ENCODE measurements at places on chromosomes 6 and 20.

- DNase-seq = no peak
Observed at GRCh38 chr6:157640746-157641451, 182.1 kb upstream of the SNX9 start.

DNA sequence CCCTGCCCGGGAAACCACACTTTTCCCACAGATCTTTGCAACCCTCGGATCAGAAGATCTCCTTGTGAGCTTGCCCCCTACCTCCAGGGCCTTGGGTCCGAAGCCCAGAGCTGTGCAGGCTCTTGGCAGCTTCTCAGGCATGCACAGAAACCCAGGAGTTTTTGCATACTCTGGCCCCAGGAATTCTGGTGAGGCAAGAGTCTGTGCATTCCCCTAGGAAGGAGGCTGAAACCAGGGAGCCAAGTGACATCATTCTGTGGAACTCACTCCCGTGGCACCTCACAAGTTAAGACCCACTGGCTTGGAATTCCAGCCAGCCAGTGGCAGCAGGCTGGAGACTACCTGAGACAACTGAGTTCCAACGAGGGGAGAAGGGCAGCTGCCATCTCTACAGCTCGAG lies 100.1 kb downstream of the TNFRSF21 start:
- DNase-seq = no peak

GRCh38 chr6:121210943-121211342 lies 123.3 kb downstream of the TBC1D32 start:
- DNase-seq = no peak

- peak; percentile 66 for DNase-seq
Observed at GRCh38 chr6:5190507-5190906, 70.2 kb downstream of the LYRM4 start.

DNA sequence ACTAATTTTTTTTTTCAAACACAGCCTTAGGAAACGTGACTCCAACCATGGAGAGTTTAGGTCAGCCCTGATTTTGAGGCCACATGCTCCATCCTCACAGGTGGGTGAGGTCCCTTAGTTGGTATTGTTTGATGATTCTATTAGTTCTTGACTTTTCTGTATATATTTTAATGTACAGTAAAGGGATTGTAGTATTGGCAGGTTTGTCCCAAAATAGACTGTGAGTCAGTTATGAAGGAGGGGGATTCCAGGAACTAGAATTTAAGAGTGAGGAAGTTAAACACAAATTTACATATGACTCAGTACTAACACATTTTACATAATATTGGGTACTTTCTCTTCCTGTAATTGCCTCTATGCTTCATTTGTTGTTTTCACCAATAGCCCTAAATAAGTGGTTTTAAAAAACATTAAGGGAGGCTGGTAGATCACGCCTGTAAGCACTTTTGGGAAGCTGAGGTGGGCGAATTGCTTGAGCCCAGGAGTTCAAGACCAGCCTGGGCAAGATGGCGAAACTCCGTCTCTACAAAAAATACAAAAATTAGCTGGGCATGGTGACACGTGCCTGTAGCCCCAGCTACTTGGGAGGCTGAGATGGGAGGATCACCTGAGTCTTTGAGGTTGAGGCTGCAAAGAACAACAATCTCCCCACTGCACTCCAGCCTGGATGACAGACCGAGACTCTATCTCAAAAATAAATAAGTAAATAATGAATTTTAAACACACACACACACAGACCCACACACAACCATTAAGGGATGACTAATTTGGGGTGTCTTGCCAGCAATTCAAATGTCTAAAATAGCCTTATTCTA lies 81.8 kb downstream of the SGK1 start:
- no peak for DNase-seq

DNA sequence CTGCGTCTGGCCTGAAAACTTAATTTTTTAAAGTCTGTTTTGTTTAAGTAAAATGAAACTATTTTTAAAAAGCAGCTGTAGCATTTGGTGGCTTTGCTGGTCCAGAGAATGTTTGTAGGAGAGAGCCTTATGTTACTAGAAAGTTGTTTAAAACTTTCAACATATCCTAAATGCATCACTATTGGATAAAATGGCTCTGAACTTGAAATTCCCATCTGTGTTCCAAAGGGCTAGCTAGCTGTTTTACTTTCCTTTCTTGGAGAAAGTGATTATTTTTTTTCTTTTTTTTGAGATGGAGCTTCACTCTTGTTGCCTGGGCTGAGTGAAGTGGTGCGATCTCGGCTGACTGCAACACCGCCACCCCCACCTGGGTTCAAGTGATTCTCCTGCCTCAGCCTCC lies 2.5 kb downstream of the SYNJ2 start:
- no peak for DNase-seq
